Hematopoietic multipotent progenitor cell treated with erythropoietin and hydrocortisone succinate and interleukin-3 and kit ligand, for 6 days (in vitro differentiated cells): ENCODE measurements at places on chromosomes 13 and 19.

DNA sequence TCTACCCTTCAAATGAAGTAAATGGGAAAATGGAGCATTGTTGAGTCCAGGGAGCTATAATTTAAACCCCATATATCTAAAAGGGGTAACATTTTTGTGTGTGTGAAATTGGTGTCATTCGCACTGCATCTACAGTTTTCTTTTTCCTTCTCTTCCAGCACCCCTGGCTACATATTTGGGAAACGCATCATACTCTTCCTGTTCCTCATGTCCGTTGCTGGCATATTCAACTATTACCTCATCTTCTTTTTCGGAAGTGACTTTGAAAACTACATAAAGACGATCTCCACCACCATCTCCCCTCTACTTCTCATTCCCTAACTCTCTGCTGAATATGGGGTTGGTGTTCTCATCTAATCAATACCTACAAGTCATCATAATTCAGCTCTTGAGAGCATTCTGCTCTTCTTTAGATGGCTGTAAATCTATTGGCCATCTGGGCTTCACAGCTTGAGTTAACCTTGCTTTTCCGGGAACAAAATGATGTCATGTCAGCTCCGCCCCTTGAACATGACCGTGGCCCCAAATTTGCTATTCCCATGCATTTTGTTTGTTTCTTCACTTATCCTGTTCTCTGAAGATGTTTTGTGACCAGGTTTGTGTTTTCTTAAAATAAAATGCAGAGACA lies 28.6 kb downstream of the ALOX5AP start:
- no peak for DNase-seq

DNA sequence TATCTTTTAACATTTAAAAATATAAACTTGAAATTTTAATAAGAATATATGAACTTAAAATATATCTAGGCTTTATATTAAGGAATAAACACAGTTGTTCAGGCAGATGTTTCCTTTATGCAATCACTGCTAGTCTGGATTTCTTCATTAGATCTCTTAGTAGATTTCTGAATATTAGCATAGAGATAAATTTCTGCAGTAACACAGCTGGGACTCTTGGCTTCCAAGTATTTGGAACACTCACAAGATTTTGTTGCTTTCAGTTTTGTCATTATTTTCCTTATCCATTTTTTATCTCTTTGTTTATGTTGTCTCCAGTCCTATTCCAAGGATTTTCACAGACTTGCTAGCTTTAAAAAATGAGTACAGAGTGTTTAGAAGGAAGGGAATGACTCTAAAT lies 857.1 kb downstream of the GPC5 start:
- DNase-seq = no peak

- DNase-seq = peak; percentile 29
Measured at GRCh38 chr19:54207676-54207982, 7.0 kb downstream of the RPS9 start.

GRCh38 chr19:12670159-12670928 lies 3.7 kb downstream of the WDR83 start:
- no peak for DNase-seq

DNA sequence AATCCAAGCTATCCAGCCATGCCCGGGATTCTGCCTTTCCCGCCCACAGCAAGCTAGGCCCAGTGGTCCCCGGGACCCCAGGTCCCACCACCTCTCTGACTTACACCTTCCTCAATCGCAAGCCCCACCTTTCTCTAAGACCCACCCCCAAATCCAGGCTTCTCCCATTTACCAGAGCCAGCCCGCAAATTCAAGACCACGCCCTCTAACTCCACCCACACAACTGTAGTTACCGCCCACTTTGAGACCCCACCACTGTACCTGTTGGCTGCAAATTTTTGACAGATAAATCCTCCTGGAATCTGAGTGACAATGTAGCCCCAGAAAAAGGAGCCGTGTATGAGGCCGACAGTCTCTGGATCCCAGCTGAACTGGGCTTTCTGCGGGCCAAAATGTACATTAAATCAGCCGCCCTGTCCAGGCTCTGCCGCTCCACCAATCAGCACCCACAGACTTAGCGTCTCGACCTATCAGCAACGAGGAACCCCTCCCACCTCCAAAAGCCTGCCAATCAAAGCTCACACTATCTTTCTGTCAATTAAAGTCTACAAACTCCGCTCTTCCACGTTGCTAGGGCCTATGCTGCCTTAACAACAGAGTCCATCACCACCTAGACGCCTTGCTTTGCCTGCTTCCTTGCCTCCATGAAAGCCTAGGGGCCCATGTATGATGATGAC lies 6.3 kb downstream of the SLC17A7 start:
- DNase-seq = peak; percentile 41

DNA sequence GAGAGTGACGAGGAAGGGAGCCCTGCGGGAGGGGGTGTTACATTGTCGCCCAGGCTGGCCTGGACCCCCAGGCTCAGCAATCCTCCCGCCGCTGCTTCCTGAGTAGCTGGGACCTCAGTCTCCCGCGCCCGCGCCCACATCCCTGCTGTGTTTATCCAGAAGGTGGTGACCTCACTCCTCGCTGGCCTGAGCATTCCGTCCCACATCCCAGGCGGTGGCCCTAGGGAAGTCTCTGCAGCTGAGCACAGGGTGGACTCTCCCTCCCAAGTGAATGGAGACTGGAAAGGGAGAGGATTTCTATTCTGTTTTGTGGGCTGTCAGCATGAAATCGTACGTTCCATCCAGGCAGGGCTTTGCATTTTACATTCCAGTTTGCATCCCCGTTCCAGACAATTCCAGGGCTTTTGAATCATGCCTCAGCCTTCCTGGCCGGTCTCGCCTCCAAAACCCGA lies 401 bp upstream of the ZNF765 start:
- DNase-seq = no peak

DNA sequence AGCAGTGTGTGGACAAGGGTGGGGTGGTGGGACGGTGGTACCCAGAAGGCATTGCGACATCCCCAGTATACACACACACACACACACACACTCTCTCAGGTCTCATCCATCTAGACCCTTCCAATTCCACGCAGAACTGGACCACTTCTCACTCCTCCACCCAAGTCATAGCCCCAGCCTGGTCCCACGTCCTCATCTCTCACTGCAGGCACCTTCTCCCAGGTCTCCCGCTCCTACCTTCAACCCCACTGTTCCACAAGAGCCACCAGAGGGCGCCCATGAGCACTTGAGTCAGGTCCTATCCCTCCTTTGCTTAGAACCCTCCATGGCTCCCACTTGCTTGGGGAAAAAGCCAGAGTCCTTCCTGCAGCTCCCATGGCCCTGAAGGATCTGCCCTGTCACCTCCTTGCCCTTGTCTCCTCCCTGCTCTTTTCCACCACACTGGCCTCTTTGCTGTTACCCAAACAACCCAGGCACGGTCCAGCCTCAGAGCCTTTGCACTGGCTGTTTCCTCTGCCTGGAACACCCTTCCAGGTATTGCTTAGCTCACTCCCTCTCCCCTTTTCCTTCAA lies 62.6 kb downstream of the IER2 start:
- DNase-seq = peak; percentile 89

DNA sequence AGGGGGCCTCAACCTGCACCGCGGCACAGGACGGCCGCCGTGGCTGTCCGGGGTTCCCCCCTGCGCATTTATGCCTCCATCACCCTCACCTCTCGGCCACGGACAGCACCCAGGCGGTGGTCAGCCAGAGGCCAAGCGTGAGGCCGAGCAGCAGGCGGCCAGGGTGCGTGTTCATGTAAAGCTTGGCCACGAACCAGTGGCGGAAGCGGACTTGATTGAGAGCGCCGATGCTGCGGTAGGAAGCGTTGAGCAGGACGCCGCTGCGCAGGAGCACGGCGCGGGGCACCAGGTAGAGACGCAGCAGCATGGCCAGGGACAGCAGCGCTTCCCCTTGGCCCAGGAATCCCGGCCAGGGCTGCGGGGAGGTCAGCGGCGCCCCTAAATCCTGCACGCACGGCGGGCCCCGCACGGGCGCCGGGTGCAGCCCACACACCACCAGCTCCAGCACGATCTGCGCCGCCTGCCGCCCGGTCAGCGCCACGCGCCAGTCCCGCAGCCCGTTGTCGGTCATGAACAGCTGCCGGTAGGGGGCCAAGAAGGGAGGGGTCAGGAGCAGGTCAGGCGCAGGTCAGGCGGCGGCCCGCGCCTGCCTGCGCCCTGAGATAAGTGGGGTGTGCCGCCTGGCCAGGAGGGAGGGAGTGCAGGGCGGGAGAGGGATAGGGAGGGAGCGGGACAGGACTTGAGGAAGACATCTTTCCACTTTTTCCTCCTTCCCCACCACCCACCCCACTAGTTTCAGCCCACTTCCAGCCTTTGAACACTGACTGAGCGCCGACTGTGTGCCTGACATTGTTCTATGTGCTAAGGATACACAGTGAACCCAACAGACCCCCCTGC lies 6.5 kb downstream of the KCNN4 start:
- DNase-seq = peak; percentile 94

DNA sequence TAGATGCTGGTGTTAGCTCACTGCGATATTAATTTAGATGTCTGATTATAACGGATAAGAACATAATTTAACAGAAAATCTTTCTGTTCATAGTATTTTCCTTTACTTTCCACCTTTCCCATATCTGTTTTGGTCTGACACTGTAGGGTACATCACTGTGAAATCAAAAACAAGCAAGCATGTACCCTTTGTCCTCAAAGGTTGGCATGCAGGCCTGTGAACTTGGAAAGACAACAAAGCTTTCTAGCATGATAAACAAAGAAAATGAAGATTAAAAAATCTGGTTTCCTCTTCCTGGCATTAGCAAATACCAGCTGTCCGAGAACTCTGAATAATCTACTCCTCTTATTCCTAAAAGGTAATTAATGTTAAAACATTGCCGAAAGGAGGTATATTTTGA lies 31.6 kb downstream of the THSD1 start:
- no peak for DNase-seq

DNA sequence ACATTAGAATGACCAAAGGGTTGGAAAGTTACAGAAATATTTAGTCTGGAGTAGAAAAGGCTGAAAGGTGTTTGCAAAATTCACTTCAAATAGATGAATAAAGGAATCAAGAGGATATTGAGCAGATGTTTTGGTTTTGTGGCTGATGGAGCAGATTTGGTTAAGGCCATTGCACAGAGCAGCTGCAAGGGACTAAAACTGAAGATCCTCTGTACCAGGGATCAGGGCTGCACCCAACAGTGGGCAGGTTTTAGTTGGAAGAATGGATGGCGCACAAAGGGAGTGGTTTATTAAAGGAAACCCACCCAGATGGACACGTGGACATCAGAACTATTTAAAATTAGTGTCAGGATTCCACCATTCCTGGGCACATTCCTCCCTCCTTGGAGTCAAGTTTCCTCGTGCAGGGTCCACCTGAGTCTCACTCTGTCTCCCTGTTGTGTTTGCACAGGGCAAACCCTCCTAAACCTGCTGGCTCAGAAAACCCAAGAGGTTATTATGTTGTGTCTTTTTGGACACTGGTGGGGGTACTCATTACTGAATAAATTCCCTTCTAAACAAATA lies 9.2 kb upstream of the UBAC2 start:
- no peak for DNase-seq

DNA sequence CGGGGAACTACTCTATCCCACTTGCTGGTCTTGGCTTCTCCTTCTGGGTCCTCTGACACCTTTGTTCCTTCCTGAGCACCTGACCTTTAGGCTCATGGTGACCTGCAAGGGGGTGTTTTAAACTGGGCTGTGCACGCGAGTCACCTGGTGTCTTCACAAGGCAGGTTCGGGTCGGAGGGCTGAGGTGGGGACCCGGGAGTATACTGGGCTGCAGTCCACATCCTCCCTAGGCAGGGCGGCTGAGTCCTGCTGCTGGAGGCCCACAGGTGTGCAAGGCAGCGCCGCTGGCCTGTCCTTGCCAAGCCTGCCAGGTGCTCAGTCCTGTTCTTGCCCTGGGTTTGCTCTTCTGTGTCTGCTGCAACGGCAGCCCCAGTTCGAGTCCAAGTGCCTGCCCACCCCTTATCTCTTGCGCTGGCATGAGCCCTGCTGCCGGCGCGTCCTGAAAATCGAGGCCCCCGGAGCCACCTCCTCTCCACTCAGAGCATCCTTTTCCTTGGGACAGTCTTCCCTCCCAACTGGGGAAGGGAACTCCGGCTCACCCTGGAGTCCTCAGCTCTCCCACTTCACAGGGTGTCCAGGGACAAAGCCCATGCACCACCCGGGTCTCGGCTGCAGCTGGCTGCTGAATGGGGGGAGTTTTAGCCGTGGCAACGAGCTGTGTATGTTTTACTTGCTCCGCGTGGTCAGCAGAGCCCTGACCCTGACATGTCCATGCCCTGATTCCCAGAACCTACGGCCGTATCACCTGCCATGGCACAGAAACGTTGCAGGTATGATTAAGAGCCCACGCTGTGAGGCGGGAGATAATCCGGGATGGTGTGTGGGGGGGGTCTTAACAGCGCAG lies 193.5 kb downstream of the TEX29 start:
- DNase-seq = no peak

- peak; percentile 16 for DNase-seq
Measured at GRCh38 chr13:80408270-80408669, 67.3 kb upstream of the SPRY2 start.

GRCh38 chr19:7349231-7349591 lies 474 bp downstream of the ARHGEF18 start:
- no peak for DNase-seq

GRCh38 chr13:83906240-83906820 lies 24.1 kb upstream of the SLITRK1 start:
- no peak for DNase-seq

- no peak for DNase-seq
Measured at GRCh38 chr13:112765731-112766130, 75.9 kb downstream of the ATP11A start.

- no peak for DNase-seq
Measured at GRCh38 chr13:22773465-22773864, 407.3 kb upstream of the SGCG start.

- no peak for DNase-seq
Measured at GRCh38 chr13:101291206-101291605, 125.1 kb downstream of the NALCN start.

DNA sequence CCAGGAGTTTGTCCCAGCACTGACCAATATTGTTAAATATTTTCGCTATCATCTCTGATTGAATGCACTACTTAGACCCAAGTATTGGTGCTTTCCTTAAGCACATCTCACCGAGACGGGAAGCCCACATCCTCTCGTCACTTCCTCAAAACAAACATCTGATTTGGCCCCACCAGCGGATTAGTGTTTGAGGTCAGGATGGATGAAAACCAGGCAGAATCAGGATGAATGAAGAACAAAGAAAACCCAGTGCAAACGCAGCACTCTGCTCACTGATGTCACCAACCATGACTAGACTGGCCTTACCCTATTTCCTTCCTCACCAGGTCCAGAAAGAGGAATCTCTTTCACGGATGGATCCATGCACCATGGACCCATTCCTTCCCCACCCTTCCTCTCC lies 6.0 kb downstream of the PLAUR start:
- DNase-seq = peak; percentile 40

GRCh38 chr13:41516760-41517159 lies 59.4 kb downstream of the RGCC start:
- no peak for DNase-seq
